ENCODE measurements at places on chromosomes 11 and 22.

DNA sequence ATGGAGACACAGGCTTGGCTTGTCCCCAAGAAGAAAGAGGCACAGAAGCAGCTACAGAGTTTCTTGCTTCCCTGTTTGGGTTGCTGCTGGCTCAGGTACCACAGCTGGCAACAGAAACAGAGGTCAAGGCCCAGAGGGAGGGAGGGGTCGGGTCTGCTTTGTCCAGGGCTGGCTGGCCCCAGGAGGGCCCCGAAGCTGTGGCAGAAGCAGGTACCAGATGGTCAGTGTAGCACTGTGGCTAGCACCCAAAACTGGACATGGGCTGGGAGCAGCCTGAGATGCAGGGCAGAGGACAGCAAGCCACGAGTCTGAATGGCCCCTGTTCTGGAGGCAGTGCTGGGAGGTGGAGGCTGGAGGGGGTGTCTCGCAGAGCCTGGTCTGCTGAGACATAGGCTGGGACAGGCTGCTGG lies 52.3 kb upstream of the CCDC188 start:
- DNase-seq: no peak
- H3K4me1 ChIP-seq: peaks cover 5% of the 10 kb centered on the region
- H3K27ac ChIP-seq: no peak overlapping the region

DNA sequence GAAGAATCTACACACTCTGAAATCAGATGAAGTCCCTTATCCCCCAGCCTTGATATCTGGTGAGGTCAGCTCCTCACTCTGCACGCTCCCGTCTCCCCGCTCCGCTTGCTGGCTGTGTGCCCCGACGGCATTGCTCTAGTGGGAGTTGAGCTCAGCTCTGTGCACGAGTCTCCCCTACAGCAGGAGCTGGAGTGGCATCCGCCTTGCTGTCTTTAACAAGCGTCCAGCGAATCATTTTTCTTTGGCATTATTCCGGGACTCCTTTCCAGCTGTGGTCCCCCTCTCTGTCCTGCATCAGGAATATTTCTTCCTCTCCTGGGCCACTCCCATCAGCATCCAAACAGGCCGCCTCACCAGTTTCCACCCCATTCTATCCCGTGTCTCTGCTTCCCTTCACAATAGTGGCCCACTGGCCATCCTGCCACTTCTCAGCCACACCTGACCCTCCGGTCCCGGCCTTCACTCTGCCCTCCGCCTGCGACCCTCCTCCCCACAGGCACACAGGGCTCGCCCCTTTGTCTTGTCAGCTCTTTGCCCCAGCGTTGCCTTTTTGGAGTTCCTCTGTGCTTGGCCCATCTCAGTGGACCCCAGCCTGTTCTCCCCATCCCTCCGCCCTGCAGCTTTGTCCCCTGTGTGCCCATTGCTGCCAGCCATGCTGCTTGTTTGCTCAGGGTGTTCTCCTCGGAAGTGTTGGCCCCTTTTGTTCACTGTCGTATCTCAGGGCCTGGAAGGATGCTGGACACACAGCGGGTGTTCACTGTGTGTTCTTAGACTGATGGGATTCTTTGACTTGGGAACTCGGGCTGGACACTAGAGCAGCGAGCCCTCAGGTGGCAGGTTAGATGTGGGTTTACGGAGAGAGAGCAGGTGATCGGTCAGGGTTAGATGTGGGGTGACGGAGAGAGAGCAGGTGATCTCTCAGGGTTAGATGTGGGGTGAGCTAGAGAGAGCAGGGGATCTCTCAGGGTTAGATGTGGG lies 441.8 kb downstream of the TBC1D22A start:
- no peak overlapping the region for H3K27ac ChIP-seq
- no peaks in the 10 kb centered on the region for H3K4me1 ChIP-seq
- DNase-seq: peak; percentile 48
- H3K27me3 ChIP-seq: no peaks in the 10 kb centered on the region
- no peak overlapping the region for H3K4me3 ChIP-seq

GRCh38 chr11:45805305-45806071 lies 539 bp downstream of the SLC35C1 start:
- peak overlapping the region; percentile 87 for H3K4me3 ChIP-seq
- H3K4me1 ChIP-seq: peaks cover 26% of the 10 kb centered on the region
- H3K36me3 ChIP-seq: peaks cover under 1% of the 10 kb centered on the region
- H3K27ac ChIP-seq: peak overlapping the region; percentile 94
- peak; percentile 42 for DNase-seq

DNA sequence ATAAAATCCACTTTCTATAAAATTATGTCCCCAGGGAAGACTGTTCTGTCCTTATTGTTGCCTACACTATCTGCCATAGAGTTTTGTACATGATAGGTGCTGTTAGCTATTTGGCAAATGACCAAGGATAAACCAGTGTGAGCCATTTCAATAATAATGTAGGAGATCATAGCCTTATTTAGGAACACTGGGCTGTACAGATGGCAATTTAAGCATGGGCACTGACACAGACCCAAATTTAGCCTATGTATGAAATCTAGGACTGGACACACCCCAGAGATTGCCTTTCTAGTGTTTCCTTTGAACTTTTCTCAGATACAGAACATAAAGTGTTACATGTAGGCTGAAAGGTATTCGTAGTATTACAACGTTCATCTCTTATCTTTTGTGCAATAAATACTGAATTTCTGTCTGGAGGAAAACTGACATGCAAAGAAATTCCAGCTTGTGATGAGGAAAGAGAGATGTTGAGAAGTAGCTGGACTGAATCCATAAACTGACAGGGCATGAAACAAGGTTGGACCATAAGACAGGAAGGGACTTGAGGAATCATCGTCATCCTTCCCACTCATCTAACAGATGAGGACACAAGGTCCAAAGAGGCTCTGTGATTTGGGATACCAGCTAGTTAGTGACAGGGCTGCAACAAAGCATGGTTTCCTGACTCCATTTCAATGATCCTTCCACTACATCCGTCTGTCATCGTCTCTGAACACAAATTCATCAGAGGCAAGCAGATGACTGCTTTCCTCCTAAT lies 60.3 kb downstream of the TMPRSS5 start:
- H3K4me3 ChIP-seq: no peak overlapping the region
- H3K27ac ChIP-seq: no peak overlapping the region
- H3K27me3 ChIP-seq: no peaks in the 10 kb centered on the region

DNA sequence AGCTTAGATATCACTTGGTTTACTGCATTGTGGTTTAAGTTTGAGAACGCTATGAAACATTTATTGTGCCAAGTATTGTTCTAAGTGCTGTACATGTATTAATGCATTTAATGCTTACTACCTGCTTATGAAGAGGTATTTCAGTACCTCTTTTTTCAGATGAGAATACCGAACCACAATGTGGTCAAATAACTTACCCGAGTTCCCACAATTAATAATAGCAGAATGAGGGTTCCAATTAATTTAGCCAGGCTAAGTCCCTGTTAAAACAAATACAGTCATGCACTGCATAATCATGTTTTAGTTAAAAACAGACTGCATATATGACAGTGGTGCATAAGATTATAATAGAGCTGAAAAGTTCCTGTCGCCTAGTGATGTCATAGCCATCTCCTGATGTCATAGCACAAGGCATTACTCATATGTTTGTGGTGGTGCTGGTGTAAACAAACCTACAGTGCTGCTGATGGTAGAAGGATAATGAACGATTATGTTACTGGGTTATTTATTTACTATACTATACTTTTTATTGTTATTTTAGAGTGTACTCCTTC lies 4.3 kb downstream of the ZC3H12C start:
- no peaks in the 10 kb centered on the region for H3K4me1 ChIP-seq
- H3K36me3 ChIP-seq: no peaks in the 10 kb centered on the region
- H3K4me3 ChIP-seq: no peak overlapping the region
- H3K27me3 ChIP-seq: no peaks in the 10 kb centered on the region

- no peak overlapping the region for H3K27ac ChIP-seq
- no peaks in the 10 kb centered on the region for H3K36me3 ChIP-seq
- H3K4me1 ChIP-seq: no peaks in the 10 kb centered on the region
- no peak for DNase-seq
- no peak overlapping the region for H3K4me3 ChIP-seq
These were observed 4.8 kb upstream of the SUN2 start for GRCh38 chr22:38760477-38761201.

GRCh38 chr11:33262011-33262645 lies 4.9 kb downstream of the HIPK3 start:
- H3K27ac ChIP-seq: peak overlapping the region; percentile 55
- peaks cover 20% of the 10 kb centered on the region for H3K4me1 ChIP-seq
- no peak for DNase-seq
- H3K27me3 ChIP-seq: no peaks in the 10 kb centered on the region

GRCh38 chr11:35105319-35106079 lies 33.5 kb upstream of the CD44 start:
- no peaks in the 10 kb centered on the region for H3K36me3 ChIP-seq
- no peaks in the 10 kb centered on the region for H3K4me1 ChIP-seq
- H3K27me3 ChIP-seq: no peaks in the 10 kb centered on the region

GRCh38 chr22:42906605-42907348 lies 49.7 kb upstream of the ARFGAP3 start:
- peak overlapping the region; percentile 58 for H3K27ac ChIP-seq
- no peaks in the 10 kb centered on the region for H3K36me3 ChIP-seq
- no peak for DNase-seq
- peaks cover 11% of the 10 kb centered on the region for H3K4me1 ChIP-seq
- no peaks in the 10 kb centered on the region for H3K27me3 ChIP-seq

DNA sequence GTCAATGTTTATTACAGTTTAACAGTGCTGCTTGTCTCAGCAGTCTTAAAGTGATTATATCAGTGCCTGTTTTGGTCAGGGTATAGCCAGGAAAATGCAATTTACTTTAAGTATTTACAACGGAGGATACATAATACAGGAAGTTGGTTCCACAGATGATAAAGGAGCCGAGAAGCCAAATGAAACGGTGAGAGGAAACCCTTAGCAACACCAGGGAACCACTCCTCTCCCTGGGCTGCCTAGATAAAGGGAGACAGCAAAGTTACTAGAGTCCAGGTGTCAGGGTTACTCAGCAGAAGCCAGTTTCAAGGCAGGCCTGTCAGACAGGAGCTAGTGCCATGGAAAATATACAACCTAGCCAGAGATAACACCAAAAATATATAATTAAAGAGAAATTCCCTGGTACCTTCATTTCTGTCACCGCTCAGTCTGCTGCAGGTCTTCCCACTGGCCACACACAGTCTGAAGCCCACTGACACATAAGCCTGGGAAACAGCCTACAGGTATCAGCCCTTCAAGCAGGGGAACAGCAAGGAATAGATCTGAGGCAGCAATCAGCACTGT lies 55.5 kb downstream of the FAM76B start:
- H3K27ac ChIP-seq: no peak overlapping the region
- DNase-seq: no peak
- no peaks in the 10 kb centered on the region for H3K36me3 ChIP-seq
- H3K4me1 ChIP-seq: no peaks in the 10 kb centered on the region
- no peak overlapping the region for H3K4me3 ChIP-seq
- H3K27me3 ChIP-seq: no peaks in the 10 kb centered on the region

DNA sequence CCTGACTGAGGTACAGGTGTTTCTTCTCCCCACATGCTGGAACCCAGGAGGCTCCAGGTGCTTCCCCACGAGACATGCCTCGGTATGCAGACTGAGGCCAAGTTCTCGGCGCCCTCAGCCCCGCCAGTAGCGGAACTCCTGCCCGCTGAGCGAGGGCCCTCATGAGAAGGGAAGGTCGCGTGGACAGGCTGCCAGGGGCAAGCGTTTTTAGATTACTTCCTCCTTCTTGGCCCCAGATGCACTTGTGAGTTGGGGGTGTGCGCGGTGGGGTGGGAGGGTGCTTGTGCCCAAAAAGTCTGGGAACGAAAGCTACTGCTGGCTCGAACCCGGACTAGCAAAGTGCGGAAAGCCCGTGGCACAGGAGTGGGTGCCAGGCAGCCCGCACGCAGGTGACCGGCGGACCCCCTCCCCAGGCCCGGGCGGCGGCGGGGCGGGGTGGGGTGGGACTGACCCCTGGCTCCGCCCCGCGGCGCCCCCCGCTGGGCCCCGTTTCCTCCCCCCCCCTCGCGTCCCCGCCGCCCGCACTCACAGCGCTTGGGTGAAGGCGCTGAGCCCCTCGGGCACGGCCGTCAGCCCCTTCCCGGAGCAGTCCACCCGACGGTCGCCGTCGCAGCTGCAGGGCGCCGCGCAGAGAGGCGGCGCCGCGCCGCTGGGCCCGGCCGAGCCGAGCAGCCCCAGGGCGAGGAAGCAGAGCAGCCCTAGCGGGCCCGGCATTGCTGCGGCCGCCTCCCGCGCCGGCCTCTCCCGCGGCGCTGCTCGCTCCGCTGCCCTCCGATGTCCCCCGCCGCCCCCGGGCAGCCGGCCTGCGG lies 797 bp downstream of the LGR4 start:
- peak overlapping the region; percentile 77 for H3K4me3 ChIP-seq
- no peaks in the 10 kb centered on the region for H3K27me3 ChIP-seq
- DNase-seq: peak; percentile 41
- no peaks in the 10 kb centered on the region for H3K4me1 ChIP-seq
- no peaks in the 10 kb centered on the region for H3K36me3 ChIP-seq
- peak overlapping the region; percentile 88 for H3K27ac ChIP-seq

DNA sequence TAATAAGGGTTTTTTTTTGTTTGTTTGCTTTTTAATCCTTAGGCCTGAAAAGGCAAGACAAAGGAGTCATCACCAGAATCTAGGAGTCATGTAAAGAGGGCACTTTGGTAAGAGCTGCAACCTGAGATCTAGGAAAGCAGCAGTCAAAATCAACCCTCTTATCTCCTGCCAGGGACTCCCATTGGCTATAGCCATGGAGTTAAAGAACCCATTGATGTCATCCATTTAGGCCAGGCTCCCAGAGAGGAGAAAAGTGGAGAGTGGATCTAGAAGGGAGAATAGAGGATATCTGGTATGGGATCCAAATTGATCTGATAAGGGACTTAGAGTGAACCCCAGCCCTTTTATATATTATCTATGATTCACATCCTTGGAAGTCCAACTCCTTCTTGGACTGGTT lies 35.9 kb downstream of the ZNF215 start:
- no peaks in the 10 kb centered on the region for H3K36me3 ChIP-seq
- no peak overlapping the region for H3K4me3 ChIP-seq
- H3K27ac ChIP-seq: no peak overlapping the region
- no peaks in the 10 kb centered on the region for H3K27me3 ChIP-seq
- H3K4me1 ChIP-seq: no peaks in the 10 kb centered on the region

GRCh38 chr11:34180040-34180813 lies 74.8 kb downstream of the NAT10 start:
- H3K27ac ChIP-seq: no peak overlapping the region
- H3K4me3 ChIP-seq: no peak overlapping the region
- no peaks in the 10 kb centered on the region for H3K36me3 ChIP-seq
- H3K4me1 ChIP-seq: no peaks in the 10 kb centered on the region

DNA sequence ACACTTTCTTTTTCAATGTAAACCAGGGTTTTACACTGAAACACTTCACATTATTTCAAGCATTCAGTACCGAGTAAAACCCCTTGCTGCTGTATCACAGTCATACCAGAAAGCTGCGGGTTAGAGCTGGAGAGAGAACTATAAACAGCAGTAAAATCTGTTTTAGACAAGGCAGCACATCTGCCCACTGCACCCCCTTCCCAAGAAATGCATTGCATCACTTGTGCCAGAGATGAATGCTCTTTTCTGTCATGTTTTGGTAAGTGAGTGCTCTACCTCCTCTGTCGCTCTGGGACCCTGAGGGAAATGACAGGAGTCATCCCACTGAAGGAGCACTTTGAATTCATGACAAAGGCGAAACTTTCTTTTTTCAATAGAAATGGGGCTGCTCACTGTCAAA lies 107.2 kb downstream of the MAML2 start:
- no peak overlapping the region for H3K4me3 ChIP-seq
- H3K36me3 ChIP-seq: no peaks in the 10 kb centered on the region
- H3K27me3 ChIP-seq: no peaks in the 10 kb centered on the region
- peaks cover 17% of the 10 kb centered on the region for H3K4me1 ChIP-seq
- peak overlapping the region; percentile 59 for H3K27ac ChIP-seq

DNA sequence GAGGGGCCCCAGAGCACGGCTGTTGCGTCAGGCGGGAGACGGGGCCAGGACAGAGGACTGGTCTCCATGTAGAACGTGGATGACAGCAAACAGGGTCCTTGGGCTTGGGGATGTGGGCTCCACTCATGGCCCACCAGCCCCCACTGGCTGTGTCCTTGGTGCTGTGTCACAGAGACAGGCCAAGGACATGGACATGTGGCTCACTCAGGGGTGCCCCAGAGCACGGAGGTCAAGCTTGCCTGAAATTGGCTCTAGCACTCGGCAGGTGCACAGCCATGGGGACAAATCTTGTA lies 14.4 kb downstream of the FADS2 start:
- H3K27ac ChIP-seq: no peak overlapping the region
- no peaks in the 10 kb centered on the region for H3K27me3 ChIP-seq
- H3K36me3 ChIP-seq: no peaks in the 10 kb centered on the region

Measured in breast epithelium (tissue), 4 donors.